ENCODE measurements at places on chromosomes 11 and 22. TPM values are rescaled to one million over a fixed set of nuclear protein-coding genes. Genes with fewer than 3 reads are reported as not detected.
A peak's percentile ranks its signal among the peaks of the same experiment; 100 is the strongest.

GRCh38 chr11:123304828-123305466, 109.9 kb upstream of the CLMP start:
- DNase-seq, result no peak

DNA sequence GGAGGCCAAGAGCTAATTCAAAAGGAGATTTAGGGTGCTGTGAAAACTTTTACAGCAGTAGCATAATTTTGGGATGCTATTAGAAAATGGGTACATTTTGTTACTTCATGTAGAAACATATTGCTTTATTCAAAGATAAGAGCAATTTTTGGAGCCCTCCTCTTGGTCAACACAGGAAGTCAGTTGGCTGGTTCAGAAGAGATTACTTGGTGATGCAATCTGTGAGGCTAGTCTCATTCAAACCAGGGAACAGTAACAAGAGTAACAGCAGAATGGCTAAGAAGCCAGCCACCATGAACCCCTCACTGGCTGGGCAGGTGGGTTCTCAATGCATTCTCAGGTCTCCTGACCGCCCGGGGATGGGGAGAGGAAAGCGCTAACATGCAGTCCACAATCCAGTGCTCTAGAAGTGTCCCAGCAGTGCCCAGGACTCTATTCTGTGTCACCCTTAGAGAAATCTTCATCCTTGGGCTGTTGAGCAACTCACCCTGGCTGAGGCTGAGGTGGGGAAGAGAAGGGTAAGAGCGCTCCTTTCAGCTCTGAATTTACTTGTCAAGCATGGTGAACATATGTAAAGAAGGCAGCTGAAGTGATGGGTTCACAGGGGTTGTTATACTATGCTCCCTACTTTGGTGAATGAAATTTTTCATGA, 262.2 kb upstream of the UBASH3B start:
- no peak for DNase-seq

DNA sequence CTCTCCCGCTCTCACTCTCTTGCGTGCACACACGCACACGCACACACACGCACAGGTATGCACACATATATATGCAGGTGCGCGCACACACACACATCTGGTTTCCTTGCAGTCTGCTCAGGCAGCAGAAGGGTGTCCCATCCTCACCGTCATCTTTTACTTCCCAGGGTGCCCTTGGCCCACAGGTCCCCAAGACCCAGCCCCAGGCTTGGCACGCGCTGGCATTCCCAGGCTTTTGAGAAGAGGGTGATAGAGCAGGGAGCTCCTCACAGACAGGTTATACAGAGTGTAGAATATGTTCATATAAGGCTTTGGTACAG, 52.0 kb upstream of the SPATA19 start:
- DNase-seq, result no peak

- DNase-seq, result no peak
These were observed 19.9 kb downstream of the MMP10 start for GRCh38 chr11:102760344-102761035.

Gene MDK
- total RNA-seq, result 1.9 TPM

GRCh38 chr11:77127235-77127911, 673 bp upstream of the MYO7A start:
- no peak for DNase-seq

DNA sequence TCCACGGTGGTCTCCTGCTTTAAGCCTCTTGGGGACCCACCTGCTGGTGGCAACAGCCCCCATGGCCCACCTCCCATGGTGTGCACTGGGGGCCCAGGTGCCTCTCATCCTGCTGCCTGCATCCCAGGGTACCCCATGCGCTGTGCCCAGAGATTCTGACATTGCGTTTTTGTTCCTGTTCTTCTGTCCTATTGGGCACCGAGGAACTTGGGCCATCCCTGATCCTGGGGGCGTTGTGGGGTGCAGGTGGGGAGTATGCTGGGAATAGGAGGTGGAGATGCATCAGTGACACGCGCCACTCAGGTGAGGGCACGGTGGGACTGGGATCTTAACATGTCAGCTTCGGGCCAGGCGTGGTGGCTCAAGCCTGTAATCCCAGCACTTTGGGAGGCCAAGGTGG, 12.4 kb upstream of the NAP1L4 start:
- DNase-seq, result no peak

GRCh38 chr11:20066783-20067156, 93.5 kb downstream of the DBX1 start:
- no peak for DNase-seq

DNA sequence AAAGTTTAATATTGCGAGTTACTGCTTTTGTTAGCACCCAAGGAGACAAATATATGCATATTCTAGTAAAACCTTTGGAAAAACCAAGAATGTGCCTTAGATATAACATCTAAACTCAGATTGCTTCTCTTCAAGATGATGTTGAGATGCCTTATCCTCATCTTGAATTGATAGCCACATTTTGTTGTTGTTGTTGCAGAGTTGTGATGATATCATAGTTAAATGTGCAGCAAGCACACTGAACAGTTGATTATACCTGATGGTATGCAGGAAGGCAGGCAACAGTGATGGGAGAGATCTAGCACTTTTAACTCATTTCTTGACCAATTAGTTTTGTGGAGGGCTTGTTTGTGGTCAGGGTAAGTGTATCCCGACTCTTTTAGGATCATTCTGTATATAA, 48.0 kb downstream of the KDM2A start:
- DNase-seq, result no peak

DNA sequence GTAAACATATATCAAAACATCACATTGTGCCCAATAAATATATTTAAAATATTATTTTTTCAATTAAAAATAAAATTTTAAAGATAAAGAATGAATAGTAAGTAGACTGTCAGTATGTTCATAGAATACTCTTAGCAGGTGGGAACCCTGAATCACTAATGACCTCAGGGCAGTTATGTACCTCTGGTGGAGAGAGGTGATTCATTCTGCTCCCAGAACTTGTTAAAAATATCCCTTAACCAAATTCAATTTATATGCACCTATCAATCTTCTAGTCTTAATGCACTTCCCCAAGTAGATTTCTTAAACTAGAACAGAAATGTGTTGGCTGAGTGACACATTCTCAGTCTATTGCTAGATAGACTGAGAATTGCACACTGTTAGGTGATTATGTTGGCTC, 183.9 kb upstream of the SYN3 start:
- DNase-seq, result no peak

DNA sequence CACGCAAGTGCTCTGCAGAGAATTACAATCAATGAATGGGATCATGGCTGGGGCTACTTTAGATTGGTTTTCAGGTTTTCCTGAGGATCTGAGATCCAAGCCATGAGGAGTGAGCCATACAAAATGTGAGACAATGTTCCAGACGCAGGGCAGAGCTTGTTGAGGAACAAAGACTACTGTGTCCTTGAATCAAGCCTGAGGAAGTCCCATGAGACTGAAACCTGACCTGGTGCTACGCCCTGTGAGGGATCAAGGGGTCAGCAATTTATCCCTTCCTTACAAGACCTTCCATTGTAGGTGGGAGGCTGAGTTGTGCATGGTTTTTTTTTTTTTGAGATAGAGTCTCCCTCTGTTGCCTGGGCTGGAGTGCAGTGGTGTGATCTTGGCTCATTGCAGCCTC, 2.1 kb downstream of the INCENP start:
- no peak for DNase-seq

DNA sequence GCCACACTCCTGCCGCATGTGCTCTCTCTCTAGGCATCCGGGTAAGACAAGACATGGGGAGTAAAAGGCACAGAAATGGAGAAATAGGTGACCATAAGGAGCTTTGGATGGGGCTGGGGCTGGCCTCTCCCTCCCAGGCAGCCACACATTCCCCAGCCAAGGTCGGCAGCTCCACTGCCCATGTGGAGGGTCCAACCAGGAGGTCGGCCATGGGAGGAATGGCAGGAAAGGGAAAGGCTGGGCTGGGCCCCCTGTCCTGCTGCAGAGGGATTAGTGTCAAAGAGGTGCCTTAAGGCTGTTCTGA, 460 bp upstream of the MUC5AC start:
- DNase-seq, result peak; percentile 4

- DNase-seq, result no peak
These were observed 117.2 kb upstream of the TIMP3 start for GRCh38 chr22:32684148-32684821.

DNA sequence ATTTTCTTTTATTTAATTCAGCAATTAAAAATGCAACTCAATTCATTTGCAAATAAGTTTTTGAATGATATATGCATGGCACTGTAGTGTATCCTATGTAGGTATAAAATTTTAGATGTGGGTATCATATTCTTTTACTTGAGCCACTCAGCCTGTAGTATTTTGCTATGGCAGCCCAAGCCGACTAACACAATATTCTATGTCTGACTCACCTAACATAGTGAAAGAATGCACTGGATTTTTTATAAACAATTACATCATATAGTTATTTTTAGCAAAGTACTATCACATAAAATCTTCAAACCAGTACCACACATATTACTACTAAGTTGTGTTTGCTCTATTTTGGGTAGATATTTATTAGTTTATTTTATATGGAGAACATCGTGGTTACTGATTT, 21.9 kb upstream of the GRIA4 start:
- DNase-seq, result no peak

GRCh38 chr11:131943295-131943694, 572.9 kb downstream of the NTM start:
- DNase-seq, result no peak

- DNase-seq, result no peak
These were observed 272.8 kb downstream of the FAM76B start for GRCh38 chr11:95516786-95517185.

Gene FAM83F
- 0.07 TPM for total RNA-seq

- DNase-seq, result no peak
These were observed 18.3 kb downstream of the RCN1 start for GRCh38 chr11:32109138-32109537.

Gene CD248
- 2.8 TPM for total RNA-seq

Gene CDC45
- total RNA-seq, result not detected

Gene CHRDL2
- total RNA-seq, result not detected

Measured in gastrocnemius medialis (tissue), 4 donors.